ENCODE measurements at places on chromosomes 12 and 14. TPM values are rescaled to one million over a fixed set of nuclear protein-coding genes. Genes with fewer than 3 reads are reported as not detected.
A peak's percentile ranks its signal among the peaks of the same experiment; 100 is the strongest.

GRCh38 chr12:107402041-107403022 is 283.3 kb upstream of the PWP1 start:
- DNase-seq, result peak; percentile 57

DNA sequence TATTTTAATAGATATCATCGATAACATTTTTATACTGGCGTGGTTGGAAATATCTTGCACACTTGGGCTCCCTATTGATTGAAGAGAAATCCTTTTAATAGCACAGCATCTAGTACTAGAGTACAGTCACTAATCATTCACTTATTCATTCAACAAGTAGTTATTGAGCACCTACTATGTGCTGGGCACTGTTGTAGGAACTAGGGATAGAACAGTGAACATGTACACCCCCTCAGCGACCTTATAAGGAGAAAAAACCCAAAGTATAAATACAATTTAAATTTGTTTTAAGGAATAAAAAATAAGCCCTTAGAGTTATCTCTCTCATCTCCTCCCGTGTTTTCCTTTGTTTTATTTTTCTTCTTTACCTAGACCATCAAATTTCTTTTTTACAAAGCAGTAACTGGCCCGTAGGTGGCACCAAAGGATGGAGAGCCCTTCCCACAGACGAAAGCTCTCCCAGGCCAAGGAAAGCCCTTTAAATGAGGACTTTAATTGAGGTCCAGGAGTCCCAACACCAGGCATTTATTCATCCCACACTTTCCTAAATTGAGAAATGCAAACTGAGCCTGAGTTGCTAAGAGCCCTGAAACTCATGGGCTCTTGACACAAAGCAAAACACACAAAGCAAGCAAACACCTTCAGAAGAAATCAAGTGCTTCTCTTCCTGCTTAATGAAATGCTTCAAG is 29.0 kb downstream of the PEBP1 start:
- no peak for DNase-seq

GRCh38 chr12:127280393-127281275 is 986.3 kb upstream of the TMEM132C start:
- DNase-seq, result peak; percentile 76

The HPD gene
- not detected for total RNA-seq

DNA sequence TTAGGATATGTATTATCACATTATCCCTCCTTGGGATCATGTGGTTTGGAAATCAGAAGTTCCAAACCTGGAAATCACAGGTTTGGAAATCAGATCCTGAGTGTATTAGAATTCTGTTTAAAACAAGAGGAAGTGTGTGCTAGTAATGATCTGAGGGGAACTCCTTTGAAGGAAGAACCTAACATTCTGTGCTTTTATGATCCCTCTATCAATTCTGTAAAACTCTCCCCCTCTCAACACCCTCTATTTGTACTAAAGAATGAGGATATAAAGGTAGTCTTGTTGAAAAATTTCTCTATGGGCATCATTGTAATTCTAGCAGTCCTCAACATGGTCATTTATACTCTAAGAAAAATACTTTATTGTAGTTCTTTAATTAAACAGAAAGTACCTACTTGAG is 97.4 kb downstream of the SRGAP1 start:
- DNase-seq, result no peak

The NOVA1 gene
- total RNA-seq, result 0.10 TPM

GRCh38 chr14:77416836-77417235 is 6.5 kb downstream of the NOXRED1 start:
- DNase-seq, result no peak

The CD163 gene
- not detected for total RNA-seq

- no peak for DNase-seq
Observed at GRCh38 chr12:54987611-54988231, 3.2 kb upstream of the TESPA1 start.

The KRT72 gene
- 0.12 TPM for total RNA-seq

DNA sequence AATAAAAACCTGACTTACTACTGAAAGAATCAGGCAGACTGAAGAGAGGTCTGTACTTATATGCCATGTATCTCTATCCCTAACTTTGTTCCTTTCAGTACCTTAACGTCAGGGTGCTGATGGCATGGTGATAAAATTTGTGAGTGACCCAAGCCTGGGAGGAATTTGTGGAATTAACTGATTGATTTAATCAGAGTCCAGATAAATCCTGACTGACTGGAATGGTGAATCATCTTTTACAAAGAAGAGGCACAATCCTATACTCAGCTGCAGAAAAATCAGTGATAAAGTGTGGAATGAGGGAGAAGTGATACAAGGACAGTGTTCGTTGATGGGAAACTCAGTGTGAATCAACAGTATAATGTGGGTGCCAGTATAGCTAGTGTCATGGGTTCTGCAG is 3.7 kb downstream of the TDG start:
- DNase-seq, result no peak

DNA sequence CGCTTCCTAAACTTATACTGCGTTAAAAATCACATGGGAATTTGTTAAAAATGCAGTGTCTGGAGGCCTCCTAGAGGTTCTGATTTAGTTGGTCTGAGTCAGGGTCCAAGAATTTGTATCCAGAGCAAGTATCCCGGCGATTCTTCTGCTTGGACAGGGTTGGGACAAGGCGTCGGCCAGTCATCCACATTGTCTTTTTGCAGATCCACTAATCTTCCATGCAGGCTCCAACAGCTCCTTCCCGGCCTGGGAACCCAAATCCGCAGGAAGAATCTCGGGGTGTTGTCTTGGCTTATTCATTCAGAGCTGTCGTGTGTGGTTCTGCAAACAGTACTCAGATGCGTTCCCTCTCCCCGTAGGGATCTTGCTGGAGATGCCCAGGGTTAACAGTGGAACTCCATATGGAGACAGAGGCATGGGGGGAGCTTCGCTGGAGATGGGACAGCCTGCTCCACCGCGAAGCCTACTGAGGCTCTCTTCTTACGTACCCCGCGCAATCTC is 25.3 kb downstream of the GPRC5D start:
- DNase-seq, result no peak

GRCh38 chr14:36035675-36036074 is 140.8 kb downstream of the PTCSC3 start:
- no peak for DNase-seq

- DNase-seq, result no peak
Observed at GRCh38 chr14:52473557-52473956, 78.7 kb downstream of the TXNDC16 start.

DNA sequence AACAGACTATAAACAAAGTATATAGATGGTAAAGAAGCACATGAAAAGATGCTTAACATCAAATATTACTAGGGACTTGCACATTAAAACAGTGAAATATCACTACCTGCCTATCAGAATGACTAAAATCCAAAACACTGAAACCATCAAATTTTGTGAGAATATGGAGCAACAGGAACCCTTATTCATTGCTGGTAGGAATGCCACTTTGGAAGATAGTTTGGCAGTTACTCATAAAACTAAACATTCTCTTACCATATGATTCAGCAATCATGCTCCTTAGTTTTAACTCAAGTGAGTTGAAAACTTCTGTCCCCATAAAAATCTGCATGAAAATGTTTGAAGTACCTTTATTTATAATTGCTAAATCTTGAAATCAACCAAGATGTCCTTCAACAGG is 297.6 kb downstream of the DAD1 start:
- DNase-seq, result no peak

DNA sequence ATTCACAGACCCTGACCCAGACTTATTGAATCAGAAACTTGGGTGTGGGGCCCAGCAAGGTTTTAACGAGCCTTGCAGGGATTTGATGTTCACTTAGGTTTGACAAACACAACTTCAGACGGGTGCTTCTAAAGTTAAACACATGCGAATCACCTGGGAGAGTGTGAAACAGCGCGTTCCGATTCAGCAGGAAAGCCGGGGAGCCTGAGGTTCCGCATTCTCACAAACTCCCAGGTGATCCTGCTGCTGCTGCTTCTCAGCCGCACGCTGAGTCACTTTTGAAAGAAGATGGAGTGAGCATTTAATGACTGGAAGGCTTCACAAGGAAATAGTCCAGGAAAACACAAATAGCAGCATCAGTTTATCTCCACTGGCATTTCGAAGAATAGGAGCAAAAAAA is 44.2 kb upstream of the DDX11 start:
- DNase-seq, result no peak

- DNase-seq, result no peak
Observed at GRCh38 chr12:91316161-91316906, 133.7 kb upstream of the DCN start.

DNA sequence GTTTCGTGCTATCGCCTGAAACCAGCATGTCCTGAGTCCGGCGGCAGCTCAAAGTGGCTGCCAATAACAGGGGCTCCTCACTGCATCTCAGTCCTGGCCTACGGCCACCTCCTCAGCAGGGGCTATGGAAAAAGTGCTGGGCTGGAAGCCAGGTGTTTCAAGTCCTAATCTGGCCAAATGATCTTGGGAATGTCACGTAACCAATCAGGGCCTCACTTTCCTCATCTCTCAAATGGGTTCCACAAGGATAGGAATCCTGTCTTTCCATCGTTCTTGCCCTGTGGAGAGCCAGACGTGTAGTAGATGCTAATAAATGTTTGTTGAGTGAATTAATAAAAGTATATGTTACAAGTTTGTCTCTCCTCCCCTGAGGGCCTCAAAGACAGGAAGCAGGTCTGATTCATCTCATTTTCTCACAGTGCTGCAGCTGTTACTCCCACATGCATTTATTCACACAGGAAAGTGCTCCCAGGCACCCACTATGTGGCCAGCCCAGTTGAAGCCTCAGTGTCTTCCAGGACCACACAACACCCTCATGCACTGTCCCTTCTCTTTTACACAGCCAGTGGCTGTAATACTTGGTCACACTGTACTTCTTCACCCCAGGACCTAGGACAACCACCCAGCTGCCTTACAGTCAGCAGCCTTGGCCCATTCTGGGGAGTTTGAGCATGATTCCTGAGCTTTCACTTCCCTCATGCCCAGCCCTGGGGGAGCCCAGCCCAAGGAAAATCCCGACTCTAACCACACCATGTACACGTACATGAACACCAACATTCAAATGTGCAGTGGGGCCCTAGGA is 5.0 kb downstream of the CMKLR1 start:
- no peak for DNase-seq

- no peak for DNase-seq
Observed at GRCh38 chr12:110286623-110287022, 5.6 kb downstream of the ATP2A2 start.

- DNase-seq, result no peak
Observed at GRCh38 chr14:101103321-101103901, 199.9 kb upstream of the RTL1 start.

The STON2 gene
- total RNA-seq, result 0.30 TPM

GRCh38 chr12:12583510-12584178 is 21.0 kb upstream of the DUSP16 start:
- no peak for DNase-seq

- no peak for DNase-seq
Observed at GRCh38 chr14:58278177-58278576, 20.2 kb upstream of the ARID4A start.

DNA sequence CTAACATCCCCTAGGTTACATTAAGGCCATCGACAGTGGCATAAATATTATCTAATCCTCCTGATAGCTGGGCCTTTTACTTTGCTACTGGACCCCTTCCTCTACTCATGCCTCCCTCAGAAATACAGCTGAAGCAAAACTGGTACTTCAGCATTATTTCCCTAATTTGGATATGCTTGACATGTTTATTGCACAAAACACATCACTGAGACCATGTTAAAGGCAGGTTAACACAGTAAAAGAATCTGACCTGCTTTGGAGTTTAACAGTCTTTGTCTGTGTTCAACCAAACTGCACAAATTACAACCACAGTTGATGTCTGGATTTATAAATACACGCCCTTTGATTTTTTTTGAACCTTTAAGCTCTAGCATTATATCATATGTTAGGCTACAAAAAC is 156.6 kb downstream of the FOXA1 start:
- DNase-seq, result no peak

DNA sequence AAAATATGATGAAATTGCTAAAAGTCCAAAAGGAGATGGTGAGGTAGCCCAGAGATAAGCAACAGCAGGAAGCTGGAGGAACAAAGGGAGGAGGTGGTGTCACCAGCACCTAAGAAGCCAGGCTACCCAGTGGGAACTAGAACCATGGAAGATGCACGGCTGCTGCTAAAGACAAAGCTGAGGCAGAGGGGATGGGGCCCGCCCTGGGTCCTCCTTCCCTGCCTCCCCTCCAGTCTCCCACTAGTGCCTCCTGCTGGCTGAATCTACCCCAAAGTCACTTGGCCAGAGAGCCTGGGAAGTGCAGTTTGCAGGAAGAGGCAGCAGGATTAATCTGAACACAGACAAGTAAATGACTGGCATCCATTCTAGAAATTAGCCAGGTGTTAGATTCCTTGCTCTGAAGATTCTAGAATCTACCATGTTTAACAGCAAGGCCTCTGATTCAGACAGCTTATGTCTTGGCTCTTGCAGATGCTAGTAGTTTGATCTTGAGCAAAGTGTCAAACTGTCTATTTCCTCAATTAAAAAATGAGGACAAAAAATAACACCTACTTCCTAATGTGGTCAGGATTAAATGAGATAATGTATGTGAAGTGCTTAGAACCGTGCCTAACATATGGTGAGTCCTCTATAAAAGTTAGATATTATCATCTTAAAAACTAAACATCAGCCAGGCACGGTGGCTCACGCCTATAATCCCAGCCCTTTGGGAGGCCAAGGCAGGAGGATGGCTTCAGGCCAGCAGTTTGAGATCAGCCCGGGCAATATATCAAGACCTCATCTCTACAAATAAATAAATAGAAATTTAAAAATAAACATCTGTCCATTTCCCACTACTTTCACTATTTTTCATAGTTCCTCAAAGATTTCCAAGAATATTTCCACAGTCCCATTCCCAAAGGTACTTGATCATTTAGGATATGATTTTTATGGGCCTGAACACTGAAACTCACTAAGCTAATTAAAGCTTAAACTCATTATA is 5.8 kb upstream of the LRP10 start:
- no peak for DNase-seq

DNA sequence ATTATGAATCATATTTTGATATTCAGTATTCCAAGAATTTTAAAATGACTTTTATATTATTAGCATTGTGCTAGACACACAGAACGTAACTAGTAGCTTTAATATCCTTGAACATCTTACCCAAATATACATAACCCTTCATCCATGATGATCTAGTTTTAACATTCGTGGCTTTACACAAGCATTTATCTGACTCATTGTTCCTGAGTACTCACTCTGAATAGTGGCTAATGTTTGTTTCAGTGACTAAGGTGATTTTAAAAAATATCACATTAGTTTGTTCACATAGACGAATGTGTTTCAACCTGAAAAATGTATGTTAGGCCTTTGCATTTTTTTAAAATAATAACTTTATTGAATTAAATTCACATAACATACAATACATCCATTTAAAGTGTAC is 80.0 kb upstream of the PTPRQ start:
- no peak for DNase-seq

DNA sequence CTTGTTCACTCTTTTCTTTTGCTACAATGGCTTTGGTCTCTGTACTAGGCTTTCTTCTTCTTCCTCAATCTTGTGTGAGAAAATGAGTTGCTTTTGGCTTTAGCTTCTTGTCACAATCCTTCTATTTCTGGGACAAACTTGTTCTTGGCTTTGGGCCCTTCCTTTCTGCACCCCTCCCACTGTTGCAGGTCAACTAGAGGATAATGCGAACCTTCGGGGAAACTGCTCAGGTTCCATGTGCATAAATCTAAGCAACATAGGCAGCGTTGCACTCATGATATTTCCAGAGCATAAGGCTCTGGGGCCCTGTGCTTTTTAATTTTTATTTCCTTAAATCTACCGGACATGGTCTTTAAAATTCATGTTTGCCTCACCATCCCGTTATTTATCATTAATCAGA is 89.8 kb upstream of the LRIG3 start:
- DNase-seq, result no peak

The NGDN gene
- 80.3 TPM for total RNA-seq
